ENCODE measurements at places on chromosomes 1 and 21.

- no peak for DNase-seq
These were observed 16.4 kb upstream of the KCNK1 start for GRCh38 chr1:233597489-233597901.

DNA sequence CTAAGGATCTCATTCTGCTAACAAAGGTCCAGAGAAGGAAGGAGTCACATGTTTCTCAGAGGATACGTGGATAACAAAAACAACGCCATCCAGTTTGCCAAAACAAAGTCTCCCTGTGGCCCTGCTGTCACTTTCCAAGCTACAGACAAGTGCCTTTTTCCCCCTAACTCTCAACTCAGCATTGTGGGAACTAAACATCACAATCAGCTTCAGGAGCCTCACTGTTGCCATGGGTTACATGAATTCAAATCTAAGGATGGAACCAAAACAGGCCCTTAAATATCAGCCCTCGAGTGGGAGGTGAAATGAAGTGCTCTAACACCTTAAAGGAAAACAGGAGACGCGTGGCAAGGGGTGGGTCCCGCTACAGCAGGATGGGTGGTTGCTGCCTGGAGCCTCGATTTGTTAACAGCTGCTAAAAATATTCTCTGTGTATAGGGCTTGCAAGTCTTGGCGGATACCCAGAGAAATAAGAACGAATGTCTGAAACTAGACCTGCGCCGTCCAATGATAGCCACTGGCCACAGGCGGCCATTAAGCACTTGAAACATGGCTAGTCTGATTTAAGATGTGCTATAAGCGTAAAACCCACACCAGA is 66.4 kb upstream of the SOD1 start:
- no peak for DNase-seq

DNA sequence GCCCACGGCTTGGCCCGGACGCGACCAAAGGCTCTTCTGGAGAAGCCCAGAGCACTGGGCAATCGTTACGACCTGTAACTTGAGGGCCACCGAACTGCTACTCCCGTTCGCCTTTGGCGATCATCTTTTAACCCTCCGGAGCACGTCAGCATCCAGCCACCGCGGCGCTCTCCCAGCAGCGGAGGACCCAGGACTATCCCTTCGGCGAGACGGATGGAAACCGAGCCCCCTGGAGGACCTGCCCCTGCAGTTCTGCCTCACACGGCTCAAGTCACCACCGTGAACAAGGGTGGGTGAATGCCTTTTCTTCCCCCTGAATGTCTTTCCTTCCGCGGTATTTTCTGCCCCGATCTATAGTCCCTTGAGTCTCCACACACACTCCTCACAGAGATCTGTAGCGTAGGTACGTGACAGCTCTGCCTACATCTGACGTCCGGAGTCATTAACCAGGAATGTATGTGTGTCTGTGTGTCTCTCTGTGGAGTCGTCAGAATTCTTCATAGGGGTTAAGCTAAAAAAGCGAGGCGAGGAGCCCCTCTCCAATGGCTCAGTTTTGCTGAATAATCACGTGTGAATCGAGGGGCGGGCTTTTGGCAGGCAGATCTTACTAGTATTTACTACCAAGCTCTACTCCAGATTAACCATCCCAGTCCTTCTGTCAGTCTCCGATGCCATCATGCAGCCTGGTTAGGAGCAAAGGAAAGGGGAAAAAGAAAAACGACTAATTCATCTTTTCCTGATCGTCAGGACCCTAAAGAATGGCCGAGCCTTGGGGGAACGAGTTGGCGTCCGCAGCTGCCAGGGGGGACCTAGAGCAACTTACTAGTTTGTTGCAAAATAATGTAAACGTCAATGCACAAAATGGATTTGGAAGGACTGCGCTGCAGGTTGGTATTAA is at the start of gene CDKN2C:
Gene CDKN2C (plus strand): TSS at position 635 of the 898 bp plus-strand sequence. CDS start 124 bp downstream, at position 759.
- peak; percentile 95 for DNase-seq

DNA sequence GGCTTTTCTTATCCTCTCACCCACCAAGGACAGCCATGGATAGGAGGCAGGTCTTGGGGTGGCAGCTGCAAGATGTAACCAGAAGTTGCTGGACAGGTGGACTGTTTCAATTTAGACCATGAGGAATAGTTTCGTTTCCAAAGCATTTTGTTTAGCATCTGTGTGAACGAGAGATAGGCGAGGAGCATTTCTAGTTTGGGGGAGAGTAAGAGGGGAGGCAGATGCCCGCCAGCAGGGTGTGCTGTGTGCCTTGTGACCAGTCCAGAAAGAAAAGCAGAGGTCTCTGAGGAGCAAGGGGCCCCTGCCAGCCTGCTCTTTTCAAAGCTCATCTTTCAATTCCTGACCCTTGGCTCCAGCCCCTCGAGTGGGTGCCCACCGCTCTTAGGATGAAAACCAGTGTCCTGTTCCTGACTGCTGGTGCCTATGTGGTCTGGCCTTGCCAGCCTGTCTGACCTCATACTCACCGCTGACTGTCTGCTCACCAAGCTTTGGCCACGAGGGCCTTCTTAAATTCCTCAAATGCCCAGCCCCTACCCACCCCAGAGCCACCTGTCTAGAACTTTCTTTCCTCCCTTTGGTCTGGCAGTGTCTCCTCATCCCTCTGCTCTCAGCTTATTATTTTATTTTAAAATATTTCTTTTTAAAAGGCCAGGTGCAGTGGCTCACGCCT is 8.5 kb downstream of the SERINC2 start:
- DNase-seq: no peak

GRCh38 chr1:182835806-182836205 is 3.3 kb upstream of the DHX9 start:
- no peak for DNase-seq

DNA sequence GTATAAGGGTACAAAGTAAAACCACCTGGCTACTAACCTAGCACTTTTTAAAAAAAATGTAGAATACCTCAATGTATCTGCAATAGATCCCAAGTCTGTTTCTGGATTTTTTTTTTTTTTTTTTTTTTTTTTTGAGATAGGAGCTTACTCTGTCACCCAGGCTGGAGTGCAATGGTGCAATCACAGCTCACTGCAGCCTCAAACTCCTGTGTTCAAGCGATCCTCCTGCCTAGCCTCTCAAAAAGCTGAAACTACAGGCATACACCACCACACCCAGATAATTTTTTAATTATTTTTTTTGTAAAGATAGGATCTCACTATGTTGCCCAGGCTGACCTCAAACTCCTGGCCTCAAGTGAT is 537.5 kb upstream of the CAMK1G start:
- no peak for DNase-seq

DNA sequence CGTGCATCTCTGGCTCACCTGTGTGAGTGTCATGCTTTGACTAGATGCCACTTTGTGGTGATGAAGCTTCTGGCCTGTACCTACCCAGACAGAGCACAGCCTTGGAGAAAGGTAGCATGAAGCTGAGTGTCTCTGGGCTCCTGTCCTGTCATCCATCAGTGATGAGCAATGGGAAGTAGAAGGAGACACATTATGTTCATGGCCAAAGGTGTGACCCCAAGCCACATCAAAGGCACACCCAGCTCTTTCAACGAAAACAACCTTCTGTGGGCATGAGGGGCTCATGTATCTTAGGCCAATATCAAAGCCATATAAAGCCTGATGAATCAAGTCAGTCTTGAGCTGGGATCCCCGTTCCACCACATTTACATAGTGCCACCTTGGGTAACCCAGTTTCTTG is 1.0 kb upstream of the CLIC6 start:
- DNase-seq: no peak

GRCh38 chr1:22038036-22038435 is 14.5 kb upstream of the CDC42 start:
- no peak for DNase-seq

Measured in DMS 273 treated with DMSO at 0.1 percent for 48 hours (cell line).